ENCODE measurements at places on chromosomes 5 and 9. TPM values are rescaled to one million over a fixed set of nuclear protein-coding genes. Genes with fewer than 3 reads are reported as not detected.

Gene CER1
- not detected for total RNA-seq

Gene FGD3
- not detected for total RNA-seq

DNA sequence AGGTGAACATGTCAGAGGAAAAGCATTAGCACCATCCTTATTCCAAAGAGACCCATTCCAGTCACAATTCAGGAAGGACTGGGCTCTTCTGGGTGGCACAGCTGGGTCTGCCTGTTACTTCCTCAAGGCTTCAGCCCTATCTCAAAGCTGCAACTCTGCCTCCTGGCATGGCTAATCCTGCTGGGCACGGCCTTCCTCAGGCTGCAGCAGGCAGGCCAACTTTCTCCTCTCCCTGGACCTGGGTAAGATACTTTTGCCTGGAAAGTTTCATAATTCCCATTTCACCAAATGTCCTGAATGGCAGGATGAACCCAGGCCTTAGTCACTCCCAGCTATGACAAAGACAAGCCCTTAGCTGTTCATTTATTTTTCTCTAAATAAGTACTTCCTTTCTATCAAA is 50.1 kb downstream of the MACROH2A1 start:
- H3K36me3 ChIP-seq: peaks cover 48% of the 10 kb centered on the region
- peaks cover 24% of the 10 kb centered on the region for H3K4me1 ChIP-seq
- H3K4me3 ChIP-seq: no peak overlapping the region
- H3K27ac ChIP-seq: no peak overlapping the region
- H3K27me3 ChIP-seq: no peaks in the 10 kb centered on the region

DNA sequence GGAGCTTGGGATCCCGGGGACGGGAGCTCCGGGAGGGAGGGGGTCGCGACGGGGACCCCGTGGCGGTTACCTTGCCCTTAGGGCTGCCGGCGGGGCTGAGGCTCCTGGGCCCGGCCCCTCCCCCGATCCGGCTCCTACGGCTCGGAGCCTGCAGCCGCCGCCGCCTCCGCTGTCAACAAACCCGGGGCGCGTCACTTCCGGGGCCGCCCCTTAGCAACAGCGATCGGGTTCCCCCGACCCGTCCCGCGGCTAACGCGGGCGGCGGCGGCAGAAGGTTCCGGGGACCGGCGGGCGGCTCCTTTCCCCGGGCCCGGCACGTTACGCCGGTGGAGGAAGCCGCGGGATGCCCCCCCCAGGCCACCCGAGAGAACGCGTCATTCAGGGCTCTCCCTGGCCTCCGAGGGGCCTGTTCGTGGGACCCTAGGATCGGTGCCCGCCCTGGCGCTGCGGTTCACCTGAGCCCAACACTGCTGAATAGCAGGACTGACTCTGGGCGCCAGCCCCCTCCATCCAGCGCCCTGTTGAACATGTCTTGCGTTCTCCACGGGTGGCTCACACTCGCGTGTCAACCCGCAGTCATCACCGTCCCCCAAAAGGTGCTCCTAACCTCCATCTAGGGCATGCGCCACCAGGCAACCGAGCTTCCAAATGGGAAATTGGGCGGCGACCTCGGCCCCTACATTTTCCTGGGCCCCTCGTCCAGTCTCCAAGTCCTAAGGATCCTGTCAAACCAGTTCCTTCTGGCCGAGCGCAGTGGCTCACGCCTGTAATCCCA is at the start of gene ZER1:
ZER1 (minus strand) TSS at position 183 of the 775 bp plus-strand sequence. CDS start 16,362 bp downstream, outside the sequence.
- peak; percentile 83 for DNase-seq
- peaks cover 4% of the 10 kb centered on the region for H3K36me3 ChIP-seq
- peaks cover 5% of the 10 kb centered on the region for H3K4me1 ChIP-seq
- no peaks in the 10 kb centered on the region for H3K27me3 ChIP-seq

DNA sequence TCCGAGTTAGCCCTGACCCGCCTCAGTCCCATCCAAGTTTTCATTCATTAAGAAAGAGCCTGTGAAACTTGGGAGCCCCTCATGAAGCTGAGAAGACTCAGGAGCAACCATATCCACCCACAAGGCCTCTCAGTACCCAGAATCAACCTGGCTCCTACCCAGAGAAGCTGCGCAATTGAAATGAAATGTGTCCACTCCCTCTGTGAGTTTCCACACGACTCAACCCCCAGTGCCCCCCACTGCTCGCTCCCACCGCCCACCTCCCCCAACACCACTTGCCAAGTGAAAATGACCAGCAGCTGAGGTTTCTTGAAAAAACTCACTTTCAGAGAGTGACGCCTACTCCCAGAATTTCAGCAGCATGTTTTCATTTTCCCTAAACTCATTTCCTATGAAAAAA is 104.6 kb downstream of the CDK5RAP2 start:
- peaks cover 5% of the 10 kb centered on the region for H3K36me3 ChIP-seq
- peaks cover 7% of the 10 kb centered on the region for H3K4me1 ChIP-seq
- H3K4me3 ChIP-seq: no peak overlapping the region
- DNase-seq: peak; percentile 52

DNA sequence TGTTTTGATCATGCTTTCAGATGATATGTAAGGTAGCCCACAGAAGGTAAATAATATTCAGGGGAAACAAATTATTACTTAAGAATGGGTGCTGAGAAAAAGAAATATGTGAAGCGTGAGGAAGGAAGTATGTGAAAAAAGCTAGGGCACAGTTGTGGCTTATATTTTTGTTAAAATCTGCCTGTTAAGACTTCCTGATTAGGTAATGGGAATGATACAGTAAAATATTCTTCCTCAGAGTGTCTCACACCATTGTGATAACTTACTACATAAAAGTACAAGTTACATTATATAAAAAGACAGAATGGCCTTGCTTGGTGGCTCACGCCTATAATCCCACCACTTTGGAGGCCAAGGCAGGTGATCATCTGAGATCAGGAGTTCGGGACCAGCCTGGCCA is 18.7 kb upstream of the PARP8 start:
- DNase-seq: no peak
- no peaks in the 10 kb centered on the region for H3K36me3 ChIP-seq
- no peak overlapping the region for H3K27ac ChIP-seq
- no peak overlapping the region for H3K4me3 ChIP-seq

Gene TBC1D13
- 9.1 TPM for total RNA-seq

DNA sequence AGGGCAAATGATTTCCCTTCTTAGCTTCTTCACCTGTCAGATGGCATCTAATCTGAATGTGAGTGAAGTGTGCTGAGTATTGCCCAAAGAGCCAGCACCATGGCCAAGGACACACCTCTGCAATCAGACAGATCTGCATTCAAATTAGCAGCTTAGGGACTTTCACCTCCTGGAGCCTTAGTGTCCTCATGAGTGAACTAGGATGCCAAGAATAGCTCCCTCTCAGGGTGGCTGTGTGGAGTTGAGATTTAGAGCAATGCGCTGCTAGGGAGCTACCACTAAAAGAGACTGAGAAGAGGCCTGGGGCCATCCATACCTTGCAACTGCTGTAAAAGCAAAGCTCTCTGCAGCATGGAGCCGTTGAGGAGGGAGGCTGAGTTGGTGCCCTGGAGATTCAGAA is 1.4 kb downstream of the CIZ1 start:
- H3K27ac ChIP-seq: no peak overlapping the region
- H3K27me3 ChIP-seq: no peaks in the 10 kb centered on the region
- H3K36me3 ChIP-seq: peaks cover 27% of the 10 kb centered on the region
- H3K4me1 ChIP-seq: peaks cover 10% of the 10 kb centered on the region
- H3K4me3 ChIP-seq: no peak overlapping the region
- DNase-seq: no peak

GRCh38 chr9:89617978-89618377 is 13.2 kb downstream of the GADD45G start:
- H3K27ac ChIP-seq: no peak overlapping the region

GRCh38 chr5:59587489-59588337 is 305.8 kb downstream of the PDE4D start:
- no peaks in the 10 kb centered on the region for H3K27me3 ChIP-seq
- no peaks in the 10 kb centered on the region for H3K36me3 ChIP-seq
- H3K27ac ChIP-seq: no peak overlapping the region
- peak; percentile 52 for DNase-seq
- no peak overlapping the region for H3K4me3 ChIP-seq
- no peaks in the 10 kb centered on the region for H3K4me1 ChIP-seq

GRCh38 chr5:170306381-170306831 is 8.8 kb upstream of the LCP2 start:
- H3K4me3 ChIP-seq: no peak overlapping the region
- no peaks in the 10 kb centered on the region for H3K27me3 ChIP-seq
- DNase-seq: peak; percentile 0
- H3K36me3 ChIP-seq: no peaks in the 10 kb centered on the region
- H3K27ac ChIP-seq: no peak overlapping the region

GRCh38 chr5:36253575-36253974 is 11.8 kb upstream of the NADK2 start:
- no peak for DNase-seq
- H3K36me3 ChIP-seq: no peaks in the 10 kb centered on the region
- no peaks in the 10 kb centered on the region for H3K4me1 ChIP-seq
- H3K4me3 ChIP-seq: no peak overlapping the region
- H3K27ac ChIP-seq: no peak overlapping the region

DNA sequence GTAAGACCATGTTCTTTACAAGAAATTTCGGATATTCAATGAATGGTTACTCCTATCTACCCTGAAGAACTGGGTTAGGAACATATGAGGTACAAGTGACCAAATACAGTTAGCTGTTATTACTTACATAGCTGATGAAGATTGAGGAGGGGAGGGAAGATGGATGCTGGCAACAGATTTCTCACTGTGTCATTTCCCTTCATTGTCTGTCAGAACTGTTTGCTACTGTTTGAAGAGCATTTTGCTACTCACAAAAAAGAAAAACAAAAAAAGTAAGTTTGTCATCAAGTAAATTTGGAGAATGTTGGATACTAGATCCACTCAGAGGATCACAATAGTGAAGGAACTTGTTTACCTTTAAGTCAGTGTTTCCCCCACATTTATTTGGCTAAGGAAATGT is 53.7 kb downstream of the ENC1 start:
- H3K27me3 ChIP-seq: peaks cover 1% of the 10 kb centered on the region
- no peak overlapping the region for H3K4me3 ChIP-seq
- H3K27ac ChIP-seq: no peak overlapping the region

Gene ADAMTS16
- total RNA-seq: 0.28 TPM

Gene MYORG
- total RNA-seq: 0.56 TPM

GRCh38 chr9:93649610-93650261 is 73.4 kb downstream of the PHF2 start:
- no peaks in the 10 kb centered on the region for H3K27me3 ChIP-seq
- H3K4me3 ChIP-seq: no peak overlapping the region
- H3K36me3 ChIP-seq: peaks cover 59% of the 10 kb centered on the region
- no peaks in the 10 kb centered on the region for H3K4me1 ChIP-seq
- no peak overlapping the region for H3K27ac ChIP-seq

DNA sequence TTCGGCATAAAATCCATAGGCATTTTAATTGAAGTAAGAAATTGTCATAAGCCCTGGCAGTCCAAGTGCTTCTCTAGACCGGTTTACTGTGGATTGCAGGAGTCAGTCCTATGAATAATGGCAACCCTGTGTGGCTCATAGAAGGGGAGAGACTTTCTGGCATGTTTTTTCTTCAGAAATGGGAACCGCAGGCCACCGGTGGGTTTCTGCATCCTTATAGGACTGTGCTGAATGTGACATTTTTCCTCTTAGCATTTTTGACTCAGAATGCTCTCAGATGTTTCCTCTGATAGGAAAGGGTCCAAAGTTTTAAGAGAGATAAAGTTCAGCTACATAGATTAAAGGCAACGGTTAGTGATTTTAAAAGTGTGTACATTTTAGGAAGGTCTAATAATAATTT is 6.3 kb downstream of the DAPK1 start:
- peaks cover 10% of the 10 kb centered on the region for H3K27me3 ChIP-seq
- H3K4me1 ChIP-seq: no peaks in the 10 kb centered on the region
- no peak overlapping the region for H3K27ac ChIP-seq
- DNase-seq: no peak
- no peak overlapping the region for H3K4me3 ChIP-seq

Gene IL17B
- 0.28 TPM for total RNA-seq

Gene IL4
- not detected for total RNA-seq

Gene CSF1R
- 0.36 TPM for total RNA-seq

Gene TAS2R1
- not detected for total RNA-seq

Data from IMR-90 (cell line).